ENCODE measurements at places on chromosomes 16 and 17.

DNA sequence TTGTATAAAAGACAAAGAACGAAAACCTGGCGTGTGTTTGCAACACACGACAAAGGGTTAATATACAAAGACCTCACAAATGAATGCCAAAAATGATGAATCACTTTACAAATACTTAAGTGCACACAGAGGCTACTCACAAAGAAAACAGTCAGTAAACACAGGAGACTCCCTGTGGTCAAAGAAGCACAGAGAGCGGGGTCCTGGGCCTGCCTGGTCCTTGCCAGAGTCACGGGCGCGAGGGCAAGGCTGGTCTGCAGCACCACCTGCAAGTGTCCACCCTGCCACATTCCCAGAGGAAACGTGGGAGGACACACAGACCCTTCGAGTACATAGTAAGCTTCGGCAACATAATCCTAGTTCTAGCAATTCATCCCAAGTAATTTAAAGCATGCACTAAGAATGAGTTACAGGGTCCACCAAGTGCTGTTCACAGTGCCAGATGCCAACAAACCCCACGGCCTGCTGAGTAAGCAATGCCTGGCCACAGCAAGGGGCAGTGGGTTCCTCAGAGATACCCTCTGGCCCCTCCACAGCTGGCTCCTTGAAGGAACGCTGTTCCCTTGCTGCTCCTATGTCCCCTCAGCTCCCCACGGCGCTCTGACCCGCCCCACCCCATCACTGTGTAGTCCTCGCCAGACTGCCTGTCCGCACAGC, 24.6 kb upstream of the FAAP100 start:
- no peak for DNase-seq

- DNase-seq, result no peak
Measured at GRCh38 chr17:79084291-79085153, 9.9 kb downstream of the ENGASE start.

- no peak for DNase-seq
Measured at GRCh38 chr16:50272687-50273381, 6.5 kb downstream of the ADCY7 start.

- no peak for DNase-seq
Measured at GRCh38 chr16:87918866-87919680, 17.3 kb downstream of the CA5A start.

Data from activated naive CD4-positive, alpha-beta T cell treated with anti-CD3 and anti-CD28 coated beads for 36 hours (primary cell).